ENCODE measurements at places on chromosomes 7 and 10. TPM values are rescaled to one million over a fixed set of nuclear protein-coding genes. Genes with fewer than 3 reads are reported as not detected.

The OR9A2 gene
- not detected for total RNA-seq

The UMAD1 gene
- total RNA-seq = 9.2 TPM

The CFTR gene
- 1.3 TPM for total RNA-seq

The MRLN gene
- total RNA-seq = not detected

GRCh38 chr10:126675656-126676438 is 5.4 kb upstream of the C10orf90 start:
- DNase-seq = no peak

GRCh38 chr10:22894714-22895113 is 33.1 kb upstream of the ARMC3 start:
- no peak for DNase-seq

DNA sequence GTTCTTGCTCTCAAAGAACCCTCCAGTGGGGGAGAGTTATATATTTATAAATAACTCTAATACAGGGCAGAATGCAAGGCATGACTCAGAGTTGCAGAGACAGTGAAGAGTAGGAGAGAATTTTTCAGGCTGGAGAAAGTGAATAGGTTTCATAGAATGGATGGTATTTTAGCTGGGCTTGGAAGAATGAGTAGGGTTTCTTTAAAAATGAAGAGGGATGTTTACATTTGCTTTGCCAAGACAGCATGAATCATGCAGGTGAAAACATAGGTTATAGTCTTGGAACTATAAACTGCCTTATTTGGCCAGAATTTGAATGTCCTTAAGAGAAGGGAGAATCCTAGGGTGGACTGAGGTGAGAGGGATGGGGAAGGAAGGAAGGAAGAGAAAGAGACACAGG is 124.8 kb downstream of the CPED1 start:
- DNase-seq = no peak

DNA sequence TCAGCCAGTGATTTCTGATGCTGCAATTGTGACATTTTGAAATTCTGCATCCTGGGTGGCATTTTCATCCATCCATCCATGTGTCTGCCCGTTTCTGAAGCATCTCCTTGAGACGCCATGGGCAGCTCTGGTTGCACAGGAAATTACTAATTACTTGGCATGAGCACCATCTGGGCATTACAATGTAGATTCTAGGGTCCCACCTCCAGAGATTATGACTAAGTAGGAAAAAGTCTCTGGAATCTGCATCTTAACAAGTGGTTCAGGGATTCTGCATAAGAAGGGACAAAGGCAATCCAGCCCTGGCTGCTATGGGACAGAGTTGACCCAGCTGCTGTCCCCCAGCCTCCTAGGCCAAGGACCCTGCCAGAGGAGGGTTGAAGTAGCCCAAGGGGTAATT is 65.3 kb downstream of the CUZD1 start:
- DNase-seq = no peak

DNA sequence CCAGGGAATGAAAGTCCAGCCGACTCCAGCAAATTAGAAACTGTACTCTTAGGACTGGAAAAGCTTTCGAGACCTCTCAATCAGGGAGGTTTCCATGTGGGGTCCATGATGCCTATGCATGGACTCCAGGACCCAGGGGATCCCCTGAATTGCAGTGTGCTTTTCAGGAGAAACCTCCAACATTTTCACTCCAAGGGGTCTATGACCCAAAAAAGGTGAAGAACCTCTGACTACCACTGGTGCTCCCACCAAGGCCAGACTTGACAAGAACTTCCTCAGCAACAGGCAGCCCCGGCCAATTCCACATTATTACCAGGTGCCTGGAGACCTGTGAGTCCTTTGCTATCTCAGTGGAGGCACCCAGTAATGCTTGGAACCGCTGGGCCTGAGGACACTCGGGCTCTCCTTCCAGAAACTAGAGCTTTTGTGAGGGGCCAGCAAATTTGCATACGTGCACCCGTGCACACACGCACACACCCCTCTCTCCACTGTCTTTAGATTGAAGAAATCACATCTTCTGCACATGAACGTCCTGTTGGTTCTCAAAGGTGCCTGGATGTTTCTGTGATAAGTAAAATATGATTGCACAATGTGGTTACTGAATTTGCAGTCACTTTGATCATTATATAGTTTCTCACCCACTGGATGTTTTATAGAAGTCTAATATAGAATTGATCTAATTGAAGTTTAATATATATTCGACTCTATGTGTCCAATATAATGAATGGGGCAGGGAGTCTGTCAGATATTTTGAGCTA is 54.7 kb downstream of the SYPL1 start:
- no peak for DNase-seq

DNA sequence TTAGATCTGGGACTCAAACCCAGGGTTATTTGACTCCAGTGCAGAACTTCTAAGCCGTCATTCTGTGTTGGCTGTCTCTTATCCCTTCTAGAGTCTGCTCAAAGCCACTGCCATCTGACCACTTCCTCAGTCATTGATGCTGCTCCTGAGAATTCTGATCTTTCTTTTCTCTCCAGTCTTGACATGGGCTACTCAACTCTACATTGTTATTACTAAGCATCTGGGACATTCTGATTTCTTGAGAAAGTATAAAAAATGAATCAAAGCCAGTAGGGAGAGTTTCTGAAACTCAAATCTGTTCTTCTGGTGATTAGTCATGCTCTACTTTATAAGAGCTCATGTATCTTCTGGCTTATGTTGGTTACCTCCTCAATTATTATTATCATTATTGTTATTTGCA is 48.7 kb downstream of the ANK3 start:
- no peak for DNase-seq

DNA sequence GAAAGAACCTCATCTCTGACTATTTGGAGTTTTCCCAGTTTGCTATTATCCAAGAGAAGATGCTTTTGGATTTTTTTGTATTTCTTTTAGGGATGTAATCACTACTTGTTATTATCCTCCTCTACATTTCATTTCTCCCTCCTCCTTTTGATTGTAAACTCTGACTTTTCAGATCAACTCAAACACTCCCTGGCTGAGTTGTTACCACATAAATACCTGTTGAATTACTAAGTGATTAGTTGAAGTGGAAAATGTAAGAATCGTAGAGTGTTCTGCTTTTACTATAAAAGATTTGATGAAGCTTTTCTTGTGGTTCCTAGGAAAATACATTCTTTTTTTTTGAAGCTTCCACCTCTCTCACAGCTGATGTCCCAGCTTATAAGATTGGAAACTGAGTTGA is 164.1 kb upstream of the C1GALT1 start:
- no peak for DNase-seq

GRCh38 chr10:68816796-68817412 is 10.4 kb upstream of the STOX1 start:
- DNase-seq = no peak

GRCh38 chr7:158488181-158488971 is 99.2 kb downstream of the PTPRN2 start:
- no peak for DNase-seq

DNA sequence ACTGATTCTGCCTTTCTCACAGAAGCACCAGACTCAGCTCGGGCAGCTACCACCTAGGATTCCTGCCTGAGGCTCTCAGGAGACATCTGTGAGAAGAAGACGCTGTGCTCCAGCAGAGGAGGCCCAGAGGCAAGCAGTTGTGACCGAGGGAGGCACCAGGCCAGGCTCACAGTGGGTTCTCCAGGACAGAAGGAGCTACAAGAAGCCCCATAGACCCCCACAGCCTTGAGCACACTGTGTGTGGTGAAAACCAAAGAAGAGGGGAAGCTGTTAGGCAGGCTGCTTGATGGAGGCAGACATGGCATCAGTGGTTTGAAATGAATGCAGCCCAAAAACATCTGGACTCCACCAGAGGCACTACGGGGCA is 198.8 kb downstream of the GRID1 start:
- DNase-seq = no peak

DNA sequence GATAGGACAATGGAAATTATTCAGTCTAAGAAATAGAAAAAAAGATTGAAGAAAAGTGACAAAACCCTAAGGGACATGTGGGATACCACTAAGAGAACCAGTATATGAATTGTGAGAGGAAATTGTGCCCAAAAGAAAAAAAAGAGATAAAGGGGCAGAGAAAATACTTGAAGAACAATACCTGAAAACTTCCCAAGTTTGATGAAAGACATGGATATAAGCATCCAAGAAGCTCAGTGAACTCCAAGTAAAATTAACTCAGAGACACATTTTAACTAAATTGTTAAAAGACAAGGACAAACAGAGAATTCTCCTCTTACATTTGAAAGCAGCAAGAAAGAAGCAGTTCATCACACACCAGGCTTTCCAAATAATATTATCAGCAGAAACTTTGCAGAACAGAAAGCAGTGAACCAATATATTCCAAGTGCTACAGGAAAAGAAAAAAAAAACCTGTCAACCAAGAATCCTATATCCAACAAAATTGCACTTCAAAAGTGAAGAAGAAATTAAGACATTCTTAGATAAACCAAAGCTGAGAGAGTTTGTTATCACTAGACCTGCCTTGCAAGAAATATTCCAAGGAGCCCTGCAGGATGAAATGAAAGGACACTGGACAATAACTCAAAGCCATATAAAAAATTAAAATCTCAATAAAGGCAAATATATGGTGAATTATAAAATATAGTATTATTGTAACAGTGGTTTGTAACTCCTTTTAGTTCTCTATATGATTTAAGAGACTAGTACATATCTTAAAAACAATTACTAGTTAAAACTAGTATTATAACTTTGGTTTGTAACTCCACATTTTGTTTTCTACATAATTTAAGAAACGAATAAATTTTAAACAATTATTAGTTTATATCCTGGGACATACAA is 470.0 kb downstream of the PTPRN2 start:
- DNase-seq = no peak

DNA sequence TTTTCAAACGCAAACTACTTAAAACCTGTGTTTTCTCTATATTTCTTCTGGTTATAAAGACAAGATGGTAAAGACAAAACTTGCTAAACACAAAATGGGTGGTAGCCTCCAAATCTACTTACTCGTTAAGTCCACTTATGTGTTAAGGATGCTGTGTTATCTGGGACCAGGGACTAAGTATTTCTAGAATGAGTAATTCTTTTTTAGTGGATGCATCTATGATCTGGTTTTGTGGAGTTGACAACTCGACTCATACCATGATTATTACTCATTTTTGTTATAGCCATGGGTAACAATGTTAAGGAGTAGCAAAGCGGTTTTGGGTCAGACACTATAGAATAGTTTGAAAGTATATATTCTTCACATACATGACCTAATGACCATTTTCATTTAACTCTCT is 239.5 kb upstream of the FOXP2 start:
- no peak for DNase-seq

DNA sequence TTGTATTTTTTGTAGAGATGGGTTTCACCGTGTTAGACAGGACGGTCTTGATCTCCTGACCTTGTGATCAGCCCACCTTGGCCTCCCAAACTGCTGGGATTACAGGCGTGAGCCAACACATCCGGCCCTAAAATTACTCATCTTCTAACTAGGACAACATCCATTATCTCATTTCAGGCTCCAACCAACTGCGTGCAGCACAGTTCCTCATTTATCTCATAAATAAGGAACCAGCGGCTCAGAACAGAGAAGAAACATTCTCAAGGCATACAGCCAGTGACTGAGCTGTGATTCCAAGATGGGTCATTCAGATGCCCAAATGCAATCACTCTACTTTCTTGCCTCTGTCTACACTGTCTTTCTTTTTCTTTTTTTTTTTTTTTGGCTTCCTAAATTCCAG is 356.1 kb downstream of the ELMO1 start:
- no peak for DNase-seq

- DNase-seq = no peak
Observed at GRCh38 chr7:116045532-116045931, 15.0 kb upstream of the TFEC start.

GRCh38 chr7:45987521-45988290 is 66.6 kb upstream of the IGFBP3 start:
- no peak for DNase-seq

DNA sequence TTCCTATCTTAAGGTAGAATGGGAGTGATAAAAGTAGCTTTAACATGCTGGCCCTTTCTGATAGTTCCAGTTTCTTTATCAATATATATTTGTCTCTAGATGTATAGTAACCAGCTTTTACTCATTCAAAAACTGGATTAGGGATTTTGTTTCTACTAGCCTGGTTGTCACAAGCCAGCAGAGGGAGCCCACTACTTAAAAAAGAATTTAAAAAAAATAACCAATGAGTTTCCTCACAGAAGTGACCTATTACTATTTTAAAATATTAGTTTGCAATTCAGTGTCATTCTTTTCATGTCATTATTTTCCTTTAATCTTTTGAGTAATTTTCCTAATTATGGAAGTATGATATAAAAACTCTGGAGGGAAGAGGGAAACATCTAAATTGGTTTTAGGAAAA is 142.1 kb downstream of the PHTF2 start:
- DNase-seq = no peak

- no peak for DNase-seq
Observed at GRCh38 chr7:20839987-20840386, 53.3 kb upstream of the SP8 start.

- DNase-seq = no peak
Observed at GRCh38 chr7:144854839-144855424, 19.1 kb upstream of the TPK1 start.

DNA sequence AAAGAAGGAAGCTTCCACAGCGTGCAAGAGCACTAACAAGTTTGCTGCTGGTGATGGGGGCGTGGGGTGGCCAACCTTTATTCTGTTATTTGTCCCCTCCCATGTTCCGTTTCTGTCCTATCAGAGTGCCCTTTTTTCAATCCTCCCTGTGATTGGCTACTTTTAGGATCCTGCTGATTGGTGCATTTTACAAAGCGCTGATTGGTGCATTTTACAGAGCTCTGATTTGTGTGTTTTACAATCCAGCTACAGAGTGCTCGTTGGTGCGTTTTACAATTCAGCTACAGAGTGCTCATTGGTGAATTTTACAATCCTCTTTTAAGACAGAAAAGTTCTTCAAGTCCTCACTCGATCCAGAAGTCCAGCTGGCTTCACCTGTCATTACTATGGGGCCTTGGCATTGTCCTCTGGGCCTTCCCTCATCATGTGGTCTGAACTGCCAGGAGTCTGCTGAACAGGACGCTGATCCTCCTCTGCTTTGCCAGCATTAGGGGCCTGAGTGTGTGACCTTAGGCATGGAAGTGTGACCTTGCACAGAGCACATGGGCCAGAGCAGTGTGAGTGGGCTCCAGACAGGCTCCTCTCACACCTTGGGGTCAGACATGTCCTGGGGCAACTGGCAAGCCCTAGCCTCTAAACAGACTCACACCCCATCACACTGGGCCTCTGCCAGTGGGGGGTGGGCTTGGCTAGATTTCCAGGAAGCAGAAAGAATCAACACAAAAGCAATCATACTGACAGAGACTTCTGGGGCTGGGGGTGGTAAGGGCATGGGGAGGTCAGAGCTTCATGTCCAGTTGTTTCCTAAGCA is 167.4 kb downstream of the PTPN20 start:
- no peak for DNase-seq

DNA sequence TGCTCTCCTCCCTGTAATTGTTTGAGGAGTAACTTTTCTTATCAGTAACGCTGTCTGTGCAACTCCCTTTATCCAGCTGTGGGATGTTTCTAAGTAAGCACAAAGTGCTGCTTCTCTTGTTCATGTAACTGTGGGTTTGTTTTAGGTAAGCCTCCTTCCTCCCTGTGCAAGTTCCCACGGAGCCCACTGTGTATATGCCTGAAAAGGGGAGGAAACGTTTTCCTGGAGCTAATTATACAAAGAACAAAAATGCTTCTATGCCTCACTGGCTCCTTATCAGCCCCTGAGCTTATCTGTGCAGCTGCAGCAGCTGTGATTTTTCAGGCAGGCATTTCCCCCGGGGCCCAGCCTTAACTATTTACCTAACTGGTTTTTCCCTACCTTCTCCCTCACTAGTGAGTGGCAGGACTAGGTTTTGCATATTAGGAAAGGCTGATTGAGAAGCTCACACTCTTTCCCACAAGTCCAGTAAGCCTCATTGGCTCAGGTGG is 593.4 kb upstream of the GHITM start:
- no peak for DNase-seq
